Stimulated activated CD4-positive, alpha-beta T cell treated with anti-CD3 and anti-CD28 coated beads, TNF-alpha, amount 100 ng/mL, for 24 hours (primary cell): ENCODE measurements at places on chromosomes 5 and 9.

DNA sequence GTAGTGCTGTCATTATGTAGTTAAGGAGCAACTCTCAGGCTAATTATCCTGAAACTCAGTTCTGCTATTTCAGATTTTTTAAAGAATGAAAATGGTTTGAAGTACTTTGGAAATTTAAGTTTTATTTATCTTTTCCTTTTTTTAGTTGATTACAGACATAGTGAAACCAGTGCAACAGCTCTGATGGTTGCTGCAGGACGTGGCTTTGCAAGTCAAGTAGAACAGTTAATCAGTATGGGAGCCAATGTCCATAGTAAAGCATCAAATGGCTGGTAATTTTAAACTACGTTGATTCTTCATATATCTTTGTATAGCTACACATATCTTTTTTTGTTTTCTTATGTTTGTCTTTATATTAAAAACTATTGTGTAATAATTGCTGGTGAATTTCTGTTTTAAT, 34.9 kb downstream of the YTHDC2 start:
- no peak for DNase-seq

DNA sequence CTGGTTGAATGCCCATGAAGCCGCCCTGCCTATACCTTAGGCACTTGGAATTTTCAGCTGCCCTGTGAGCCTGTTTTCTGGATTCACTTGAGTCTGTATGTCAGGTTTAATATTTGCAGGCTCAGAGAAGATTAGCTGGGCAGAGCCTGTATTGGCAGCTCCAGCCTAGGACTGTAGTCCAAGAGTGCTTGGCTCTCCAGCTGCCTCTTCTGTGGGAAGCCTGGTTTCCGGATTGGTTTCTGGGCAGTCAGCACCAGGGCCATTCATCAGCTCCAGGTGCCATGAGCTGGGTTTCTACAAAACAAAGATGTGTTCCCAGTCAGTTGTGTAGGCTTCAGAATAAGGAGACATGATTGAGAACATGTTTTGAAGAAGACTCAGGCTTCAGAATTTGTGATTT, 90.1 kb downstream of the ARHGAP26 start:
- DNase-seq: no peak

DNA sequence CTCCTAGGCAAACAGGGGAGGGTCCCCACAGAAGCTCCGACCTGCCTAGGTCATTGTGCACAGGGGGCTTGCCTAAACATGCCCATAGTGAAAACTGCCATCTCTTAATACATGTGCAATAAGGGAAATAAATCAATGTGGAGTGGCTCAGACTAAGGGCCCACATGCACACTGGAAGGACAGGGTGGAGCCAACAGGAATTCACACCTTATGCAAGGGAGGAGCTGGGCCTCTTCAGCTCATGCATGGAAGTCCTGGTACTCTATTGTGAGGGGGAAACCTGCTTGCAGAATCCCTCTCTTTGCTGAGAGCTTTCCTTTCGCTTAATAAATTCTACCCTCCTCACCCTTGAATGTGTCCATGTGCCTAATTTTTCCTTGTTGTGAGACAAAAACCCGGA, 815.8 kb downstream of the EFNA5 start:
- DNase-seq: no peak

GRCh38 chr5:173240091-173241050, 5.4 kb upstream of the NKX2-5 start:
- no peak for DNase-seq

- peak; percentile 44 for DNase-seq
Observed at GRCh38 chr9:32968101-32969011, 33.1 kb downstream of the APTX start.

- DNase-seq: no peak
Observed at GRCh38 chr9:86079865-86080469, 19.4 kb downstream of the GOLM1 start.

GRCh38 chr5:60020457-60020856, 126.9 kb upstream of the PDE4D start:
- no peak for DNase-seq

DNA sequence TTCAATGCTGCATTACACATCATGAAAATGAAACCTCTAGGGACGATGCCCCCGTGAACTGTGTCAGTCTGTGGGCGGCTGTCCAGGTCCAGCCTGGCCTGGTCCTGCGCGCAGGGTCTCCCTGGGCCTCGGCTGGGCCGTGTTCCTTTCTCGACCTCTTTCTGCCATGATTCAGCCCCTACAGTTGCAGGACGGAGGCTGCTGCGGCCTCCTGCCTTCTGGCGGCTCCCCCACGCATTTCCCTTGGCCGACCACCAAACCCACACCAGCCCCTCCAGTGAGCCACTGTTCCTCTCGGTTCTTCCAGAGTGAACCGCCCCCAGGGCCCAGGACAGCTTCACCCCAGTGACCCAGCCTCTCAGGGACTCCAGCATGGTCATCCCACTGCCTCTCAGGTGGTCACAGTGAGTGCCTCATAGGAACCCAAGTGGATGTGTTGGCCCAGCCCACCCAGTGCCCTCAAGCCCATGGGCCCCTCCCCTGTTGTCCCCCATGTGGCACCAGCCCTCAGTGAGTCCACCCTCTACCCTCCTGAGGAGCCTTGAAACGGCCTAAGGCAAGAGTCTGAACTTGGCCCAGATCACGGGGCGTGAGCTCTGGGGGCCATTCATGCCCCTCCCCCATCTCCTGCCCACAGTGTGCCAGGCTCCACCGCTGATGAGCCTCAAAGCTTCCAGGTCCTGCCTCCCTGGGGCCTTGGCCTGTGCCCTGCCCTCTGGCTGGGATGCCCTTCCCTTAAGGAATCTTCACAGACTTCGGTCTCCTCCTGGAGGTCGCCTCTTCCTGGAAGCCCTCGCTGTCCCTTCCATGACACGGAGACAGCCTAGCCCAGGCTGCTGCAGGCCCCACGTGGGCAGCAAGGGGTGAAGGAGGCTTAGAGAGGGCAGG, 10.0 kb upstream of the CLIC3 start:
- no peak for DNase-seq

DNA sequence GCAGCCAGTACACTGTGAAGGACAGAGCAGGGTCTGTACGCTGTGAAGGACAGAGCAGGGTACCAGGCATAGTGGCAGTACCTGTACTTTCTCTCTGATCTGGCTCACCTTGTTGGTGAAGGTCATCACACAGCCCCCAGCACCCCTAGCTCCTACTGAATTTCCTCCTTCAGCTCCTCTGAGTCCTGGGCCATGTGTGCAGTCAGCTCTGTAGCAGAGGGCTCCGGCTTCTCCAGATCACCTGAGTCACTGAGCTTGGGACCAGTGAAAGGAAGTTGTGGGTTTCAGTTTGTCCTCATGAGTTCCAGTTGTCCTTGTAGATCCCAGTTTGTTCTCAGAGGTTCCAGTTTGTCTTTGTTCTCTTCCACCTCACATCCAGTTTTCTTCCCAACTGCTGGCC, 5.5 kb downstream of the NUDT2 start:
- no peak for DNase-seq

DNA sequence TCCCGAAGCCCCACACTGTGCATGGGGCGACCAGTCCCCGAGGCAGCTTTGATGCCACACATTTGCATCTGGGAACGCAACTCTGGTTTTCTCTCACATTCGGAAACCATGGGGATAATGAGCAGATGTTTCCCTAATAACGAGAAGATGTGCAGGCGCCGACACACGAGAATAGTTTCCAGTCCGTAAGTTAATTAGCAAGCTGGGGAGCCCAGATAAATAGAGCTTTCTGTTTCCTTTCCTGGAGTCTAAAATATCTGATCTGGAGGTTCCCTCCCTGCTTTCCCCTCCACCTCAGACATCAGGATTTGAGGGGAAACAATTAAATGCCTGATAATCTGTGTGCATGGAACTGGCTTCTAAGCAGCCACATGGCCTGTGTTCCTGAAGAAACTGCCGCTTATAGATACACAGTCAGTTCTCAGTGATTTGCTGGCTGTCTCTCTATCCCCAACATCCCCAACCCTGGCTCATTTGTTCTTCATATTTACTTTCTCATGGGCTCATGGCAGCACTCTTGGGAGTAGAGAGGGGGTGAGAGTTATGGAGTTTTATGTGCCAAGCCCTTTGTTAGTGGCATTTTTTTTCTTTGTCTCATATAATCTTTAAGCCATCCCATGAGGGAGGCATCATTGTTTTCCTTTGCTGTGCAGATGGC, 62.8 kb downstream of the PDZD2 start:
- DNase-seq: no peak

GRCh38 chr9:79259858-79260257, 311.9 kb upstream of the TLE4 start:
- DNase-seq: no peak

GRCh38 chr9:129080298-129080600, 662 bp upstream of the DOLPP1 start:
- no peak for DNase-seq

- DNase-seq: no peak
Observed at GRCh38 chr9:31030741-31031202, 1353.7 kb upstream of the ACO1 start.

DNA sequence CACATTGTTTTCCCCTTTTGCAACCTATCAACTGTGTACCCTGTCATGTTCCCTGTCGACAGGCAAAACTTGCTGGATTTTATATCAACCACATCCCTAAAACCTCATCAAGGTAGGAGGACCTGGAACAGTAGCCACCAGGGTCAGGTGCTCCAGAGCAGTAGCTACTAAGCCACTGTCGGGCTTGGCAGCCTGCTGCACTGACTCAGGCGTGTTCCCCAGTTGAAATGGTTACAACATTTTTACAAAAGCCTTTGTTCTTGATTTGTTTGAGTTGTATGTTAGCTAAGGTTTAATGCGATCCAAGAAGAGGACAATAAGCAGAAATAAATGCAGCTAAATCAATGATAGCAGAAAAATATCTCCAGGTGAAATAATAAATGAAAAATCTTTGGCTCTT, 407.4 kb upstream of the TLE4 start:
- DNase-seq: no peak

DNA sequence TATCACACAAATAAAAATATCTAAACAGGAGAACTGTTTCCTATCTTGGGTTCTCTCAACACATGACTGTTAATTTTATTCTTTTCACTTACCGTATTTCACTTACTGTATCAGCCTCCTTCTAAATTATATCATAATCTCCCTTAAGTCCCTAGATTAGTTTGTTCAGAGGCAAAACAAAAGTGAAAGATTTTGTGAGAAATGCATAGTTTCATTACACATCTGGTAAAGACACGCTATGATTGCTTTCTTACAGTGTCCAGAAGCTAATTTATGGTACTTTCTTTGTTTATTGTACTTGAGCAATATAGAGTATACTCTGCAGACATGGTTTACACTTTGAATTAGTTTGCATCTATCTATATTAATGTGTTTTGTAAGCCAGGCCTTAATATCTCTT, 159.7 kb upstream of the TLX3 start:
- DNase-seq: no peak

DNA sequence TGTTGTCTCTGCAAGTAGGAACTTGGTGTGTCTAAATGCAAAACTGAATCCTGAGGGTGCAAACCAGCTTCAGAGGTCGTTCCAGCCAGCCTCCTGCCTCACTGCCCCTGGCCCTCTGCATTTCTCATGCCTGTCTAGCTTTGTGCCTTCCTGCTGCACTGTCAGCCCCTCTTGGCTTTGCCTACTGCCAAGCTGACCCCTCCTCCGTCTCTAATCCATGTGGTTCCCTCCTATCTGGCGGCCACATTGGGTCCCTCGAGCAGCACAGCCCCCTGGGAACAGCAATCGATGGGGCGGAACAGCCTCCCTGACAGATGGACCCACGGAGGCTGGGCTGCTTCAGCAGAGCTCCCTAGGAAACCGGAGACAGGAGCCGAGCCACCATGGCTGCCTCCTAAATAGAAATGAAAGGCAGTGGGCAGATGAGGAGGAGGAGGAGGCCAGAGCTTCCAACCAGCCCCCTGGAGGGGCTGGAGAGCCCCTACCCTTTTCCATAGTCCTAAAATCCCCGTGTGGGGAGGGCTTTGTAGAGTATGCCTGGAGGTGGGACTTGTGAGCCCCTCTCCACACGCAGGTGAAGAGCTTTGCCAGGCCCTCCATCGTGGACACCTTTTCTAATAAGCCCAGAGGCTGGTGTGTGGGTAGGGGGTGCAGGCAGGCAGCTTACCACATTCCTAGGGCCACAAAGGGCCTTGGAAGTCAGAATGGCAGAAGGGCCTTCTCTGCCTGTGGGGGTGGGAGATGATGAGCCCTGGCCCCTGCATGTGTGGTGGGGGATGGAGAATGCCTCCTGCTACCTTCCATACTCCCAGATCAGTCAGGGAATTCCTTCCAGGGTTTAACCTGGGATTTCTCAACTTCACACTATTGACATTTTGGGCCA, 9.2 kb upstream of the CXXC5 start:
- DNase-seq: no peak

GRCh38 chr5:150181766-150182545, 7.9 kb upstream of the SLC6A7 start:
- no peak for DNase-seq

DNA sequence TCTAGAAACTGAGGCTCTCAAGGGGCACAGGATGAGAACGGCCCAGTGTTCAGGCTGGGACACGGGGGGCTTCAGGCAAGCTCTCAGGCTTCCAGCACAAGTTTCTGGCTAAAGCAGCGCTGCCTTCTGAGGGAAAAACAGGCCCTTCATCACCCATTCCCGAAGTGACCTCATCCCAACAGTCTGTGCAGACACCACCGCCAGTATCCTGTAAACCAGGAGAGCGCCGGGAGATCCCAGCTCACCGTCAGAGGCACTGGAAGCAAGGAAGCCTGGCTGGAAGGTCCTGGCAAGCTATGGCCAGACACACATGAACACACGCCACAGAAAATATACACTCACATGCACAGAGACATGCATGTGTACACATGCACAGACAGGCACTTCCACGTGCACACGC, 8.8 kb downstream of the SLC12A7 start:
- no peak for DNase-seq

GRCh38 chr5:75567710-75568109, 43.5 kb upstream of the ANKDD1B start:
- DNase-seq: no peak

DNA sequence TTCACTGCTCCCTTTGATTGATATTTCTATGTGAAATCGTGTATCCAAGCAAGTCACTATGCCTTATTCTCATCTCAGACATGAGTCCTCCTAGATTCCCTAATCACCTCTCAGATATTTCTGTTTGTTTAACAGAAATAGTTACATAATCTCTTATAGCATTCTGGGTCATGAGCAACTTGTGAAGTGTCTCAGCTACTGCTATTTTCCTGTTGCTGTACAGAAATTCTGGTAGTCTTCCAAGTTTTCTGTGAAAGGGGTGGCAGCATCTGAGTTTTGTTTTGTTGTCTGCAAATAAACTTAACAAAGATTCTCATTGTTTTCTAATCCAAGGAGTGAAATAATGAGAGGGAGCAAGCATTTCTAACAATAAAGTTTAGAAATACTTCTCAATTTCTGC, 256.9 kb upstream of the ST8SIA4 start:
- no peak for DNase-seq

DNA sequence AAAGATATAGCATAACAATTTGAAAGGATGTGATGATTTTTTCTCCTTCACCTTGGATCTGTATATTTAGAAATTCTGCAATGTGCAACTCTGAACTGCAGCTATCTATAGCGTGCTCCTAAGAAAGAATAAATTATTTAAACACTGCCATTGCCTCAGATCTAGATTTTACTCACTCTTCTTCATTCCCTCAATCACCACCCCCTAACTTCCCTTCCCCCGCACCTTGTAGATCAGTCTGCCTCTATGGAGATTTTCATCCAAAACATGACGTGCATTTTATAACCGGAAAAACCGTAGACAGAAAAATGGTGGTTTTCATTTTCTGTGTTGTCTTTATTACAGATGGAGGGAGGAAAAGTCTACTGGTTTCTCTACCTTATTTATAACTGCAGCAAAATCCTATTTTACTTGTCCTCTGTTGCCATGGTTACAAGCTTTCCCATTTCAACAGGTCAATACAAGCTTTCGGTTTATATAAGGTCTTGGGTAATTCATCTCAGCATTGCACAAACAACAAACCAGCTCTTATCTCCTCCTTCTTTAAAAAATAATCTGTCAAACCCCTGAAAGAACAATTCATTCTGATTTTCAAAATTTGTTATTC, 480.0 kb downstream of the TAF11L14 start:
- no peak for DNase-seq
